Gastroesophageal sphincter (tissue), 4 donors: ENCODE measurements at places on chromosomes 4 and X.

- no peak for ATAC-seq
Observed at GRCh38 chr4:79898055-79898454, 175.0 kb downstream of the ANTXR2 start.

DNA sequence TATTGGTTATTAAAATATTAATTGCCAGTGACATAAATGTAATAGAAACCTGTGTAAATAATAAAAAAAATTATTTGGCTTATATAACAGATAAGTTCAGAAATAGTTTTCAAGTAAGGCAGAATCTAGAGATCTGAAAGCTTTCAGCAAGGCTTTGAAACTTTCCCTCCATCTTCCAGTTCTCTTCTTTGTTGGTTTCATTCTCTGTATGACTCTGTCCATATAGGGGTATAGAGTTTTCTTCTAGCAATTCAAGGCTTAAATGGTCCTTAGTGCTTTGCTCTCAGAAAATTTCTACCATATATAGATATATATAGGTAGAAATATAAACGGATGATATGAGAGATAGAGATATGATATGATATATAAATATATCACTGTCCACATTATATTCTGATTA, 160.5 kb upstream of the GABRA2 start:
- ATAC-seq: no peak

DNA sequence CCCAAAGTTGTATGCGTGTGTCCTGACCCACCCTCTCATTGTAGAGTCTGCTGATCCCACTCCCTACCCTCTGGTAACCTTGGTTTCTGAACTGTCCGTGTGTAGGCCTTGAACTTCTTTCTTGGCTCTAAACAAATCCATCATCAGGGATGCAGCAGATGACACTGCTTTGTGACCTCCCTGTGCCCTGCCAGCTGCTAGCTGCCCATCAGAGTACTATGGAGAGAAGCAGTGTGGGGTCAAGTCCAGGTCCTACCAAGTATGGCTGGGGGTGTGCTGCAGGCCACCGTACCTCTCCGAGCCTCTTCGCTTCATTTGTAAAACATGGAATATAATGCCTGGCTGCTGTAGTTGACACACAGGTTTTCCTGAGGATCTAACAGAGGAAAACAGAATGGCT, 183.5 kb upstream of the RBPJ start:
- no peak for ATAC-seq

DNA sequence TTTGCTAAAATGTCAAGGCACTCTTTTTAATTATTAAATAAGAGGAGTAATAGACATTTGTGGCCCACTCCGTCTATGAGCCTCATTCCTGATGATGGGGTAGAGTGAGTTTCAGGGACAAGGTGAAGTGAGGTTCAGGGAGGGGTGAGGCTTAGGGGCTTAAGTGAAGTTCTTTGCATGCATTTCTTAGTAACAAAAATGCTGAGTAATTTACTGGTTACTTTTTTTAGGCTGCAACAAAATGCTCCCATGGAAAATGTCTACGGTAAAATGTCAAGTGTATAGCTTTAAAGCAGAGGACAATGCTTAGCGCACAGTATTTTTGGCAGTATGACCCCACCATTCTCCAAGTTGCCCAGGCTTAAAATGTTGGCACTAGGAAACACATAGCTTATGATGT, 2.0 kb upstream of the USO1 start:
- ATAC-seq: no peak
